ENCODE measurements at places on chromosomes 12 and 14.

- DNase-seq, result no peak
Observed at GRCh38 chr14:67186789-67187584, 2.3 kb upstream of the GARIN2 start.

DNA sequence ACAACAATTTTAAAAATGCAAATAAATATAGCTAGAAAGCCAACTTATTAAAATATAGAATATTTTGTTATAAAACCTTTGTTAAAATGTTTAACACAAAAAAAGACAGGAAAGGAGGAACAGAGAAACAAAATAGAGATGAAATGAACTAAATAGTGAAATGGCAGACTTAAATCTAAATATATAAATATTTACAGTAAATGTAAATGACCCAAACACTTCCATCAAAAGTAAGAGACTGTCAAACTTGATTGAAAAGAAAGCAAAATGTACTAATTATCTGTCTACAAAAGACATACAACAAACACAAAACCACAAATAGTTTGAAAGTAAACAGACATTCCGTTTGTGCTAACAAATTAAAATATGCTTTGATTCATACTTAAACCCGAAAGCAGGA, 41.7 kb downstream of the PLBD1 start:
- DNase-seq, result no peak

DNA sequence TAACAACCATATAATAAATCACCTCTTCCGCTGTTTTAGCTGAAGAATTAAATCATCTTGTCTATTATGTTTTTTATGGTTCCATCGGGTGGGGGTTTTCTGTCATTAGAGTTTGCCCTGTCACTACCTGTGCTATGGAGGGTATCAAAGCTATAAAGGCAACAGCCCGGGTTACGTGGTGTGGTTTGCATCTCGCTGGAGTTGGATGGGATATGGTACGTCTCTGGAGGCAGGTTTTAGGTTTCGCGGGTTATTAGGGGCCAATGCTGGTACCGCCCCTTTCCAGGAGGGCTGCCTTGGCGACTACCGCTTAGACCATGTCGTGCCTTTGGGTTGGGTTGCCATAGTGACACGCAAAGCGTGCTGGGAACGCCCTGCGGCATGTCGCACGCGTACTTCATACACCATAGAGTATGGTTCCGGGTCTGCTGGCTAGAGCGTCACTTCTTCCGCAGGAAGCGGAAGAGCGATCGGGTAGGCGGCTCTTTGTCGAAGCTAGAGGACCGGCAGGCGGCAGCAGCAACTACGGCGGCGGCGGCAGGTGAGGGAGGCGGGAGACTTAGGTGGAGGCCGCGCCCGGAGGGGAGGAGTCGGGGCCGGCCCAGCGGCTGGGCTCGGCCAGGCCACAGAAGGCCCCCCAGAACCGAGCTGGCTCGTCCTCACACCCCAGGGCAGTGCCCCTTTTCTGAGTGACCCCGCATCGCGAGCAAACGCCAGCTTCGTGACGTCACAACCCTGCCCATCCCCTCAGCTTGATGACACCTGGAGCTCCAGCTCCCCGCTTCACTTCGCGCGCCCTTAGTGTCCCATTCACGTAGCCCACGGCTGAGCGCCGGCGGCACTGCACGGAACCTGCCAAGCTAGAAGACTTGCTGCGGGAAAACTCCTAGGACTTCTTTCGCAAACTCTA, at the start of gene ZC3H10:
Gene ZC3H10, plus strand, starts transcription at position 489 of the 910 bp plus-strand sequence. CDS start 2,297 bp downstream, outside the sequence.
- DNase-seq, result peak; percentile 97

DNA sequence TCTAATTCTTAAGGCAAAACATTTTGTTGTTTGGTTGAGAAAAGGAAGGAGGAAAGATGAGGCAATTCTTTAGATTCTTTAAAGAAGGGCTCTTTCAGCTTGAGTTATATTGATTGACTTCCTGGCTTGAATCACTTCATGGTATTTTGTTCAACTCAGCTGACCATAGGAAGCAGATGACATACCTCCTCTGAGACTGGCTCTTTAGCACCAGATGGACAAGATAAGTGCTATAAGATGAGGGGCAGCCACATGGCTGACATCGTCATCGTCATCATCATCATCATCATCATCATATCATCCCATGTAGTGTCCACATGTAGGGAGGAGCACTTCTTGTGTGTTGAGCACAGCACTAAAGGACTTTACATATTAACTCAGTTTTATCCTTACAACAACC, 81.3 kb downstream of the SSPN start:
- no peak for DNase-seq

DNA sequence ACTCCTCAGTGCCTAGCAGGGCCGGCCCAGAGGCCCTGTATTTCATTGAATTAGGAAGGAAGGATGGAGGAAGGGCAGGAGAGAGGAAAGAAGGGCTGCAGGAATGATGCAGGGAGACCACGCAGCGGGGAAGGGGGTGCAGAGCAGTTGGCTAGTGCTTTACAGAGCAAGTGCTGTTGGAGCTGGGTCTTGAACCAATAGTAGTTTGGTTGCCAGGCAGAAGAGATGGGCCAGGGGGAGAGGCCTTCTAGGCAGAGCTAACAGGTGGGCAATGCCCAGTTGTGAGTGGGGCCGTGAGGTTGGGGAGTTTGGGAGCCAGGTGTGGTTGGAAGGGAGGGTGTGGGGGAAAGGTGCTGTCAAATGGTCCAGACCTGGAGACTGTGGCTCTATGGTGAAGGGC, 39.1 kb upstream of the SRSF5 start:
- DNase-seq, result no peak

GRCh38 chr12:131454418-131455217, 256.3 kb upstream of the SFSWAP start:
- no peak for DNase-seq

- DNase-seq, result no peak
Observed at GRCh38 chr12:94247246-94247645, 98.9 kb downstream of the PLXNC1 start.

DNA sequence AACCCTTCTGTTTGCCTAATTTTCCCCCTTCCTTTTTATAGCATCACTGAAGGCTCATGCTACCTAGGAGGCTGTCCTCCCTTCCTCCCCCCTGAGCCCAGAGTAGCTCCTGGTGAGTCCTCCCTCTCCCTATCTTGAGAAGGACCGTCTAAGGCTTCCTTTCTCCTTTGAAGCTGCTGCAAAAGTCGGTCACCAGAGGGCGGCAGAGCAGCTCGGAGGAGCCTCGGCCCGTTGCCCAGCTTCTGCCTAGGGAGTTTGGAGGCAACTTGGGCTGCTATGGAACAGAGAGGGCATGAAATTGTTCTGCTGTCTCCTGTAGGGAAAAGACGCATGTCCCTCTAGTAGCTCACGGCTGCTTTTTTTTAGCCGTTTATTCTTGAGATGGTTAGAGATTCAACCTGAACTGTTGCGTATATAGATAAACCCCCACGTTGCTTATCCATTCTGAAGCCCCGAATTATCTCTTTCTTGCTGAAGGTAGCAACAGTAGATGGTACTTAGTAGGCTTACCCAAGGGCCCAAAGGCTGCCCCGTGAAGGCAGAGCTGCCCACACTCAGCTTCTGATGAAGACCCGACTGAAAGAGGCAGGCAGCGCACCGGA, 5.7 kb downstream of the WNT5B start:
- DNase-seq, result peak; percentile 33

GRCh38 chr14:100399052-100399849, 76.1 kb downstream of the SLC25A47 start:
- no peak for DNase-seq

- DNase-seq, result no peak
Observed at GRCh38 chr12:27817766-27818165, 37.7 kb upstream of the MANSC4 start.

DNA sequence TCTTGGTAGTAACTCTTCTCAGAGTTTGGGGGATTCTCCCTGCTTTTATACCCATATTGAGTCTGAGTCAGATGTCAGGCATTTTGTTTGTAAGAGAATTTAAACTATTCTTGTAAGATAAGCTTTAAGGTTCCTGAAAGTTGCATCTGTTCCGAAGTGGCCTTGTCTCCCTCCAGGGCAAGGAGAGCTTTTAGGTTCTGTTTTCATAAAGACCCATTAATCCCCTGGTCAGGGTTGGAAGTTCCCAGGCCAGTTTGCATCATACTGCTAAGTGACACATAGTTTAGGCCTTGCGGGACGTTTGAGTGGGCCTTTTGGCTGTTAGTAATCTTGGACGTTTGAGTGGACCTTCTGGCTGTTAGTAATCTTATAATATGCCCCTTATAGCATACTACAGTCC, 396.7 kb downstream of the NPAS3 start:
- DNase-seq, result no peak

DNA sequence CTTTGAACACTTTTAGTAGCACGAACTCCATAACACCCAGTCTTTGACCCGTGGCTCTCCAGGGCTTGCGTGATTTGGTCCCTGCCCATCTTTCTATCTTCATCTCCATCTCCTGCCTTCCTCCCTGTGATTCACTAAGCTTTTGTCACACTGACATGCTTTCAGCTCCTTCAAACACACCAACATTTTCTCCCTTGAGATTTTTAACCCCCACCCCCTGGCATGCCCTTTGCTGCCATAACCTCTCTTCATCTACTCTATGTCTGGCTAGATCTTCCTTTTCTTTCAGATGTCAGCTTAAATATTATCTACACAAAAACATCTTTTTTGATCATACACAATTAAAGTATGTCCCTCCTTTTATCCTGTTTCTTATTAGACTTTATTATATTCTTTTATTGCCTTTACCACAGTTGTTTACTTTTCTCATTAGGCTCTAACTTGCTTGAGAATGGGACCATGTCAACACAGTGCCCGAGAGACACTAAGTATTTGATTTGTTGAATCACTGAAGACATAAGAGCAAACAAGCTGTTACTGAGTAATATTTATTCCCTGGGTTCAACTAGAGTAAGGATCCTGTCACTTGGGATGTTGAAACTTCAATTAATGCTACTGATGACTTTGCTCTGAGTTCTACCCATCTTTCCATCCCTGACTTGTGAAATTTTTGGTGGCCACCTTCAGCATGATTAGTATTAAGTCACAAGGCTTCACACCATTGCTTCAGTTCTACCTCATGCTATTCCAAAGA, 387.3 kb downstream of the LRIG3 start:
- DNase-seq, result no peak

DNA sequence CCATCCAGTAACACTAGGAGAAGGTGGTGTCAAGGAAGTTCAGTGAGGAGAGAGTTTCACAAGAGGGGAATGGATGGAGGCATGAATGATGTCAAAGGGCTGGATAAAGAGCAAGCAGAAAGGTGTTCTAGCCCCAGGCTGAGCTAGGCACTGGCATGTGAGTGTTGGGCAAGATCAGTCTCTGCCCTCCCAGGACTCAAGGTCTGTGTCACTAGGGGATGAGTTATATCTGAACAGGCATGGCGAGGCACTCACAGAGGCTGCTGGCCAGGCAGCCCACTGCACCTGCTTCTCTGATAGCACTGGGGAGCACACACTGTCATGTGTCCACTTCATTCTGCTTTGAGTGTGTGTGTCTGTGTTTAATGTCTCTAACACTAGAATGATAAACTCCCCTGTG, 903.8 kb downstream of the BCL11B start:
- DNase-seq, result no peak

GRCh38 chr12:65501935-65502334, 223.5 kb downstream of the MSRB3 start:
- DNase-seq, result no peak

GRCh38 chr12:104695453-104696148, 238.9 kb downstream of the CHST11 start:
- peak; percentile 58 for DNase-seq

GRCh38 chr12:133130808-133131128, 341 bp downstream of the ZNF10 start:
- no peak for DNase-seq

DNA sequence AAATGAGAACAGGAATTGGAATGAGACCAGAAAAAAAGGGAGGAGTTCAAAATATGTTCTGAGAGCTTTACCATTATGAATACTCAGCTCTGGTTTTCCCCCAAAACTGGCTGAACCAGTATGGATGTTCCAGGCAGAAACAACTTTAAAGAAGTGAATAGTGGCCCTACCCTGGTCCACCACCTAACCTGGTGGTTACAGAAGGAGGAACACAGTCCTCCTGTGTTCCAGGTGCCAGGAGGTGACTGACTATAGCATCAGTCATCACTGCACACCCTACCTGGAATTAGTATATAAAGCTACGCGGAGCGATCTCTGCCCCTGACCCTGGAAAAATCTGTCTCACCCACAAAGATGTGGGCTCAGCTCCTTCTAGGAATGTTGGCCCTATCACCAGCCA, at the start of gene A2ML1:
Gene A2ML1, plus strand, starts transcription at position 324 of the 400 bp plus-strand sequence. Its CDS starts 31 bp downstream, at position 355.
- no peak for DNase-seq

DNA sequence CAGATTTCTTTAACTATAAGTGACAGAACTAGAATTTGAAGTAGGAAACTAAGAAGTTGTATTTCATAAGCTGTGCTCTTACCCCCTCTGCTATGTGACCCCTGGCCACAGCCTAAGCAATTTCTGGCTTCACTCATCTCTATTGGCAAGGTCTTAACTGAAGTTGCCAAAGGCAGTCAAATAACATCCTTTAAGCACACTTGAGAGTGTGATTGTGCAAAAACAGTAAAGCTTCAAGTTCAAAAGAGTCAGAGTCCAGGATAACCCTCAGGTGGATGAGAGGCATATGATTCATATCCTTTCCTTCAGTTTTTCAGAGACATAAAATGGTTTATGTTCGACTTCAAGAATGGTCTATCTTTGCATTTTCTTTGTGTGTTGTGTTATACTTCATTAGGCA, 45.2 kb downstream of the GRIP1 start:
- DNase-seq, result no peak

DNA sequence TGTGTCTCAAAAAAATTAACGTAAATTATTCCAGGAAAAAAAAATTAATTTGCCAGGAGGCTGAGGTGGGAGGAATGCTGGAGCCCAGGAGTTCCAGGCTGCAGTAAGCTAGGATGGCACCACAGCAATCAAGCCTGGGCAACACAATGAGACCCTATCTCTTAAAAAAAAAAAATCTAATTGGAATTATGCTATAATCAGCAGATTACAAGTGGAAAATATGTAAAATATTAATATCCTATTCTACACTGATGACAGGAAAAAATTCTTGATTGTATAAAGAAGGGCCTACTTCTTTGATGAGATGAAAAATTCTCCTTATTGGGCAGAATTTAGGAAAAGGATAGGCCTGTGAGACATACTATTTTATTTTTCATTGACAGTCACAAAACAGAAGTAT, 114.0 kb downstream of the RALGAPA1 start:
- no peak for DNase-seq

DNA sequence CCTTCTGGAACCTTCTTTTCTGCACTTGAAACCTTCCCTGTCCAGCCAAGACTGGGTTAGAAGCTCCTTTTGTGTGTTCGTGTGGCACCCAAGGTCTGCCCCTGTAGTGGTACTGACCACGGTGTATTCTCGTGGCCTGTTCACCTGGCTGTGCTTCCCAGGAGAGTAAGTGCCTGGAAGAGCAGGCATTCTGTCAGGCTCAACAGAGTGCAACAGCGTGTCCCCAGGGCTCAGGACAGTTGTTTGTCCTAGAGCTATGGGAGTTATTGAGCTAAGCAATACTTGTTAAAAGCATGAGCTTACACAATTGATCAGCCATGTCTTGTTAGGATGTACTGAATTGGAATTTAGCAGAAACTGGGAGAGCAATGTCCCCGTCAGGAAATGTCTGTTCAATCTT, 12.9 kb upstream of the SLC38A2 start:
- DNase-seq, result no peak

DNA sequence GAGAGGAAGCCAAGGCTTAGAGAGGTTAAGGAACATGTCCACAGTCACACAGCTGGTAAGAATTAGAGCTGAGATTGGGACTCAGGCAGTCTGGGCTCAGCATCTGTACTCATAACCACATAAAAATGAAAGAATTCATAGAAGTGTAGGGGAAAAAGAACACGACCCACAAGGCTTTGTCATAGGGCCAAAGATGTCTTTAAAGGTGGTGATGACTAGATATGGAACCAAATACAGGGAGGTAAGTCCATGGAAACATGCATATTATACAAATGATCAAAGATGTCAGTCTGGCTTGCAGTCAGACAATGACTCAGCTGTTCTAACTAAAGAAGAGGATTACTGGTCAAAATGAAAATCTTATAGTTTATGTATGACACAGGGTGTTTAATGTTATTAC, 7.2 kb upstream of the SSPN start:
- DNase-seq, result no peak

All from thoracic aorta (tissue), 2 donors.